Activated CD4-positive, alpha-beta T cell treated with anti-CD3 and anti-CD28 coated beads, Interleukin-10, Interleukin-2, amounts not matched to agents 100 ng/mL and 50 ng/mL, durations not matched to agents 16 hours and 8 hours (primary cell): ENCODE measurements at places on chromosomes 5 and 9.

DNA sequence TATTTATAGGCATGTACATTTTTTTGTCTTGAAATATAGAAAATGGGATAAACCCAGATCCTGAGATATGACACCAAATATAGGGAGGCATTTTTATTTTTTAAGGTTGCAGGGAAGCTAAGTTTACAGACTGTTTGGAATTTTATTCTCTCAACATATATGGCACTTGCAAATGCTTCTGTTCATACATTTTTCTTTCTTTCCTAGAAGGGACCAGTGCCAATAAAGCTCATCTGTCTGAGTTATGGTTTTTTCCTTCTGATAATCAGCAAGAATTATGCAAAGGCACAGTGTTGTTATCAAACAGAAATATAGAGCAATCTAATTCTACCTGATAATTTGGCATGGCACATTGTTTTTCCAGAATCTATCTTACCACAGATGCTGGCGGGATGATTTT, 156.9 kb upstream of the GPR151 start:
- no peak for DNase-seq

- DNase-seq = no peak
Observed at GRCh38 chr5:175855041-175855720, 16.2 kb upstream of the CPLX2 start.

GRCh38 chr9:109440117-109440515, 58.0 kb downstream of the PTPN3 start:
- peak; percentile 19 for DNase-seq

GRCh38 chr5:22591461-22591860, 261.7 kb downstream of the CDH12 start:
- DNase-seq = no peak

- no peak for DNase-seq
Observed at GRCh38 chr5:177992466-177992865, 3.6 kb downstream of the PROP1 start.
